ENCODE measurements at places on chromosomes 16 and 17.

DNA sequence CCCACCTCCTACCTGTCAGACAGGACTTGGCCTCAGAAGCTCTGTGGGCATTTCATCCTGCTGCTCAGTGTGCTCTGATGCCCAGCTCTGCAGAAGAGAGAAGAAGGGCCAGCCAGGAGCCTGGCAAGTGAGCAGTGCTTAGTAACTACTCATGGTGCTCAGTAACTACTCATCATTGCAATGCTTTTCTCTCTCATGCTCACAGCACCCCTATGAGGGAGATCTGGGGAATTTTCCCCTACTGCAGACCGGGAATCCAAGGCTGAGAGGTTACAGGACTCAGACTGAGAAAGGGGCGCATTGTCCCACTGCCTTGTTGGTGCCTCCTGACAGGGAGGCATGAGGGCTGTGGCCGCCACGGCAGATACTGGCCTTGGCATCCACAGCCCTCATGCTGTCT is 261.1 kb downstream of the C16orf95 start:
- no peak for DNase-seq

GRCh38 chr16:80711406-80711805 is 93.0 kb downstream of the CDYL2 start:
- no peak for DNase-seq

DNA sequence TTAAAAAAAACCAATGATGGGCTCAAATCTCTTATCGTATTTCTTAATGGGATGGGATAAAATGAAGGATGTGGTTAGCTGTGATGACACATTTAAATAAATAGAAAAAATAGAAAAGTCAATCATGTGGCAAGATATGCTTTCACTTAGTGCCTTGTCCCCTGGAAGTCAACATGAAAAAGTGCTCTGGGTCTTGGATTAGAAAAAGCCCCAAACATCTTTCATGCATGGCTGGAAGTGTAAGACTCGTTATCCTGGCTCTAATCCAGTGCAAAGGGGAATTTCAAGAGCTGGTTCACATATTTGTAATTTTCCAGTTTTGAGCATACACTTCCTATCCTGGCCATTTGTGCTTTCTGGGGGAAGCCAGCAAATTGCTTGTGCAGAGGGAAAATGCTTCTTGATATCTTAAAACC is 160.9 kb downstream of the MAP2K6 start:
- DNase-seq: no peak

DNA sequence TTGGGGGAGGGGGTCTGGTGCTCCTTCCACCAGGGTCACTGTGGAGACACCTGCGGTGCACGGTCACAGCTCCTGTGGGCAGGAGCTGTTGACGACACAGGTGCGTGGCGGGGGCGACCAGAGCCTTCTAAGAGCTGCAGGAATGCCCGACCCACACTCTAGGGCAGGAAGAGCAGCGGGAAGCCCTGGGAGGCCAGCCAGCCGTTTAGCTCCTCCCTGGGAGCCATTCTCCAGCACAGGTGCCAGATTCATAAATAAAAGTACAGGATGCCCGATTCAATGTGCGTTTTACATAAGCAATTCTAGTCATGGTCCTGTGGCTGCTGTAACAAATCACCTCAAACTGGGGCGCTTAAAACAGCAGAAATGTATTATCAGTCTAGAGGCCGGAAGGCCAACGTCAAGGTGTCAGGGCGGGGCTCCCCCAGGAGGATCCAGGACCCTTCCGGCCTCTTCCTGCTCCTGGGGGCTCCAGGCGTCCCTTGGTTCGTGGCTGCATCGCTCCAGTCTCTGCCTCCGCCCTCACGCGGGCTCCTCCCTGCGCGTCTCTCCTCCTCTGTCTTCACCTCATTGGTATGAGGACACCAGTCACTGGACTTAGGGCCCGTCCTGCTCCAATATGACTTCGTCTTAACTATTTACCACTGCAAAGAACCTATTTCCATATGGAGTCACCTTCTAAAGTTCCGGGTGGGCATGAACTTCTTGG is 155.4 kb downstream of the FOXL1 start:
- DNase-seq: no peak

GRCh38 chr16:22933173-22933572 is 119.2 kb downstream of the HS3ST2 start:
- no peak for DNase-seq

- no peak for DNase-seq
Observed at GRCh38 chr16:57143149-57143921, 42.5 kb downstream of the PSME3IP1 start.

GRCh38 chr17:66018786-66019185 is 173.1 kb downstream of the CEP112 start:
- no peak for DNase-seq

GRCh38 chr16:84959045-84959576 is 52.2 kb downstream of the ZDHHC7 start:
- no peak for DNase-seq

- no peak for DNase-seq
Observed at GRCh38 chr16:49161191-49161590, 120.4 kb downstream of the CBLN1 start.

DNA sequence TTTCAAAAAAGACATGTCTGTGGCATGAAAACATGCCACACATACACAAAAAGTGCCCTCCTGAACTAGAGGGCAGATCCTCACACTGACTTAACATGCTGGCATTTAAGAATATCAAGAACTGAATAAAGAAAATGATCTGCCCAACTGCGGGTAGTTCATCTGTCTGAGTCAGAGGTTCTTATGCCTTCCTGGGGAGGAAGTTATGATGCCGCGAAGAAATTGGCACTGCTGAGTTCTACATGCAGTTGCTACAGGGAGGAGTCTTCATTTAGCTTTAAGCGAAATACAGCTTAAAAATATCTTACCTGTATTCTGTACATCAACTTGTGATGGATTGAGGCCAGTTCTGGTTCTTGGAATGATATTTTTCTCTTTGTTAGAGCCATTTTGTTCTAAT is 6.3 kb downstream of the ALDH3A2 start:
- no peak for DNase-seq

DNA sequence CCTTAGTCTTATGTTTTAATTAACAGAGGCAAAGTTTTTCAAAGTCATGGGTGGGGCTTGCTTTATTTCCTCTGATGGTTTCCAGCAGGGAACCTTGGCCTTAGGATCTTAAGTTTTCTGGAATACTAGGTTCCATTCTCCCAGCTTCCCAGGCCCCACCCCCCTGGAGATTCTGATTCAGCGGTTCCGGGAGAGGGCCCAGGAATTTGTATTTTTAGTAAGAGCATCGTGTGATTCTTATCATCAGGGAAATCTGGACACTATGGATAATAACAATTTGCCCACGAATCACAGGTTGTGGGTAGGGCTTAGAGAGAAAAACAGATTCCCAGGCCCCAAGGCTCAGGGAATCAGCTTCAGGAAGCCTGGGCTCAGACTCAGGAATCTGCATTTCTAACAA is 263.6 kb downstream of the NTN1 start:
- no peak for DNase-seq

DNA sequence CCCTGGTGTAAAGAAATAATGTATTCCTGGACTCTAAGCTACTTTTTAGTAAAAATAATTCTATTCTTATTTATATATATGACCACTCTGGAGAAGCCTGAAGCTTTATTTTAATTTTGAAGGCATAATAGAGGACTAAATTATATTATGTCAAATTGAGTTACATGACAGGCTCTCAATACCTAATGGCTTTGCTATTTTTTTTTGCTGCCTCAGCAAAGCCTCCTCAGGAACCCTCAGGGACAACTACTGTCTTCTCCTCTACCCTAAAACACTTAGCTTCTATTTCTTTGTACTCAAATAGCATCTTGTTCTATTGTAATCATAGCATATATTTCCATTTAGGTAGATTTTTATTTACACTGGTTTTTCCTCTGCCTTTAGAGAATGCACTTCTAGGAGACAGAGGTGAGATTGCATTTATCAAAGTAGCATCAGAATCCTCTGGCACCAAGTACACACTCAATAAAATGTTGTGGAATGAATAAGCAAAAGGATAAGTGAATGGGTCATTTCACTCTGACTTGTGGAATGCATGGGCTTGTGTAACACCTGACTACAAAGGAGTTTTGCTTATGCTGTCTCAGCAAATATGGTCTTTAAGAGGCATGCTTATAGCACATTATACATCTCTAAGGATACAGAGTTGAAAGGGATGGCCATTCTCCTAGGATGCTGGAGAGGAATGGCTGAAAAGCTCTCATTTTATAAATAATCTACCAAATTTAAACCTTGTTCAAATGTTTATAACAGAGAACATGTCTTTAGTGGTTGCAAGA is 605.2 kb downstream of the KCNJ2 start:
- DNase-seq: no peak

DNA sequence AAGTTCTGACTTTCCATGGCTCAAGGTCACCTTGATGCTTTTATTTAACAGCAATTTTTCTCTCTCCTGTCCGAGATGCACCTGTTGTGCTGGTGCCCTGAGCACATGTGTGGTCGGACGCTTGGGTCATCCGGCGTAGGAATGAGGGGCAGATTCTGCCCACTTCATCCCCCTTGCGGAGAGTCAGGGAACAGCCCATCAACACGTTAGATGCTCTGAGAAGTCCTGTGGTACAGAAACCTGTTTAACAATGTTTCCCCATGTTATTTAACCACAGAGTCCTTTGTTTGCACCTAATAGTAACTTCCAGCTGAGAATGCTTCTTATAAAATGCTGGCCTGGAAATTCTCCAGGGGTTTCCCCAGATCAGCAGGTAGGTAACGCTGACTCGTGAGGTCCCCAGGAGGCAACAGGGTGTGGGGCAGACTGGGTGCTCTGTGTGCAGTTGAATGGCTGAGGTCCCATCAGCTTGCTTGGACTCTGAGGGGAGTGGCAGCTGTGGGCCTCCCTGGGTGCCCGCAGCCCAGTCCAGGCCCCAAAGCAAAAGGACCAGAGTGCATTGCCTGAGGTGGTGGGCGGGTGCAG is 17.8 kb downstream of the DOC2B start:
- no peak for DNase-seq

- DNase-seq: no peak
Observed at GRCh38 chr17:72954579-72954978, 137.9 kb downstream of the SLC39A11 start.

DNA sequence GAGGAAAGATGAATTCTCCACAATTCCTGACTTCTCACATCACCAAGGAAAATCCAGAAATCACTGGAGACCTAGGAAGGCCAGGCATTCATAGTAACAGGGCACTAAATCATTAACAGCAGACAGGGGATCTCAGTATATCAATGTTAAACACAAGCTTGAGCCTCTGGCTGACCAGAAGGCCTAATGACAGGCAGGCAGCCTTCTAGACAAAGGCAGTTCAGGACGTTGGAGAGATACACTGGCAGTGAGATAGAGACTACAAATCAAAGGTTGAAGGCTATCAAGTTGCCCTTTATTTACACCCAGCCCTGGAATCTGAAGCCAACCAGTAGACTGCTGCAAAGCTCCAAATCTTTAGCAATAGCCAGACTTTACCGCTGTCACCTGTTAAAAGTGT is 422.8 kb upstream of the CCL2 start:
- DNase-seq: no peak

GRCh38 chr17:57867126-57867525 is 17.3 kb upstream of the MRPS23 start:
- DNase-seq: no peak

GRCh38 chr17:43645765-43646481 is 15.8 kb downstream of the MEOX1 start:
- DNase-seq: no peak

DNA sequence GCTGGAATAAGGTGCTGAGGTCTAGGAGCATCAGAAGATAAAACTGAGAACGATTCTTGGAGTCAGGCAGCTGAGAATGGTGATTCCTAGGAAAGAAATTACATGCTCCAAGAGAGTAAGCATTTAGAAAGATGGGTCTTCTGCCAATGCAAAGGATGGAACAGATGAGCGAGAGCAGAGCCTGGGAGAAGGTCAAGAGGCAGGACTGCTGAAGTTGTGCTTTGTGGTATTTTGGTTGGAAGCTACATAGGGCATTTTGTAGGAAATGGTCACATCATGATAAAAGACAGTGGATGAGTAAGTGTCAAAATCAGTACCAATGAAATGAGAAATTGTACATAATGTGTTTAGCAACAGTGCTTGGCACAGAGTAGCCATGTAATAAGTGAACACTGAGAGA is 1.4 kb upstream of the CRYM start:
- DNase-seq: no peak

DNA sequence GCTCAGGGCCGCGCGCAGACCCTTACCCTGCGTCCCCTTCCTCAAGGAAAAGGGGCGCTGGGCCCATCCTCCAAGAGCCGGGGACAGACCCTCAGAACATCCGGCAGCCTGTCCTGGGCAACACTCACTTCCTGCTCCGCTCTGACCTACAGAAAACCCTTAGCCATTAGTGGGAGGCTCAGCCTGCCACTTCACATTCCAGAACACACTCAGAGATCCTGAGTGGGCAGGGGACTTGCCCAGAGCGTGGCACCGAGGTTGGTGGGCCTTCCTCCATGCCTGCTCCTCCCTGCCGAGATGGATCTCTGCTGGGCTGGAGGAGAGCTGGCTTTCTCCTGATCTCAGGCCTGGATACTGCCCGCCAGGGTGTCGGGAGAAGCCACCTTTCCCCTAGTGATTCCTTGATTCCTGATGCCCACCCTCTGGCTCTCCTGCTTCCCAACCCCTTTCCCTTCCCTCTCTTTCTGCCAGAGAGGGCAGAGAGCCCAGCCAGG is 1.5 kb downstream of the SCARF1 start:
- DNase-seq: no peak

DNA sequence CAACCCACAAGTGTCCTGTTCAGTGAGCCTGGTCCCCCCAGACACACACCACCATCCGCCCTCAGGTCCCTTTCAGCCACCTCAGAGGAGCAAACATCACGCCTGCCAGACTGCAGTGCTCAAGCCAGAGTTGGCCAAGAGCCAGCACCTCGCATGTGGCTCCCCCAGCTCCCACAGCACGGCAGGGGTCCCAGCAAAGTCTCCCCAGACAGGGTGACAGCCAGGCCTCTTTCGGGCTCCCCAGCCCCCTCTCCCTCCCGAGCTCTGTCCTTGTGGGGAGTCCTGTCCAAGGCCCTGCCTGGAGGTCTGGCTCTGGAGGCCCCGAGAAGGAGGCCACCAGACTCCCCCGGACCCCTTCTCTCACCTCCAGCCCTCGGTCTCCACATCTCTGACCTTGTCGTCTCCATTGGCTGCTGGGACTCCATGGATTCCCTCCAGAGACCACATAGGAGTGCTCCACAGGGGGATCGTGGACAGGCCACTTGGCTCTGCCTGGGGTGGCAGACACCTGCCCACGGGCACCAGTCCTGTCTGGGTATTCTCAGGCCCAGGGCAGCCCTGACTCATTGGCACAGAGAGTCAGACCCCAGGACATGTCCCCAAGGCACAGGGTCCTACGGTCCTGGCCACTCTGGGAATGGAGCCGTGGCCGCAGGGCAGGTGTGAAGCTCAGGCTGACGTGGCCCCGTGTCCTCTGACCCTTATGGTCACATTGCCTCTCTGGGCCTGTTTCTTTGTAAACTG is 1.8 kb upstream of the MYADML2 start:
- no peak for DNase-seq

DNA sequence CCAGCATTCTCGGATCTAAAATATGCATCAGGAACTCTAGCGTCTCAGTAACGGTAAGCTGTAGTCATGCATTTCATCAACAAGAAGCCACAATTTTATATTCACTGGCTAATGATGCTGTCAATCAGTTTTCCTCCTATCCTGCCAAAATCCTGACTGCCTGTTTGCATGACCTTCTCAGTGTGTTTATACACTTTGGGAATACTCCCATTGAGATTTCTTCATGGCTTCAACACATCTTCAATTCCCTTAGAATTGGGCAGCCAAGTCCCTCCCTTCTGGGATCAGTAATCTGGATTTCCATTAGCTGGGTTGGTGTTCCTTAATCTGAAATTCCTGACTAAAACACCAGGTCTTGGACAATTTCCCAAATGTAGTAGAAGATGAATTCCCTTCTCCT is 348.9 kb upstream of the DYNLRB2 start:
- DNase-seq: no peak

All from stimulated activated CD4-positive, alpha-beta T cell treated with anti-CD3 and anti-CD28 coated beads, Interleukin-12 subunit alpha, Interleukin-12 subunit beta, amount 100 ng/mL, for 24 hours (primary cell).